BJ (cell line): ENCODE measurements at places on chromosomes 3 and 15. TPM values are rescaled to one million over a fixed set of nuclear protein-coding genes. Genes with fewer than 3 reads are reported as not detected.

- DNase-seq, result no peak
These were observed 37.6 kb upstream of the WDR49 start for GRCh38 chr3:167691366-167691765.

GRCh38 chr3:155391551-155391958 is 98.1 kb upstream of the STRIT1 start:
- DNase-seq, result peak; percentile 96

Gene RAB6B
- 2.0 and 3.0 TPM in 2 replicates for polyA plus RNA-seq

Gene FOXB1
- not detected in 2 replicates for polyA plus RNA-seq
